ENCODE measurements at places on chromosomes 7 and 10.
A peak's percentile ranks its signal among the peaks of the same experiment; 100 is the strongest.

- DNase-seq = no peak
Observed at GRCh38 chr10:53607691-53608090, 835.1 kb upstream of the MBL2 start.

GRCh38 chr7:94701555-94701973 is 45.6 kb upstream of the SGCE start:
- DNase-seq = peak; percentile 94

- no peak for DNase-seq
Observed at GRCh38 chr10:14826076-14826829, 11.6 kb downstream of the CDNF start.

GRCh38 chr10:3735175-3735574 is 49.8 kb downstream of the KLF6 start:
- no peak for DNase-seq

- DNase-seq = no peak
Observed at GRCh38 chr10:70343312-70343711, 39.1 kb downstream of the LRRC20 start.

GRCh38 chr7:123979876-123980275 is 53.0 kb downstream of the TMEM229A start:
- DNase-seq = no peak

GRCh38 chr10:60309891-60310290 is 79.8 kb downstream of the ANK3 start:
- DNase-seq = no peak

GRCh38 chr7:157505646-157506045 is 168.8 kb downstream of the DNAJB6 start:
- no peak for DNase-seq

DNA sequence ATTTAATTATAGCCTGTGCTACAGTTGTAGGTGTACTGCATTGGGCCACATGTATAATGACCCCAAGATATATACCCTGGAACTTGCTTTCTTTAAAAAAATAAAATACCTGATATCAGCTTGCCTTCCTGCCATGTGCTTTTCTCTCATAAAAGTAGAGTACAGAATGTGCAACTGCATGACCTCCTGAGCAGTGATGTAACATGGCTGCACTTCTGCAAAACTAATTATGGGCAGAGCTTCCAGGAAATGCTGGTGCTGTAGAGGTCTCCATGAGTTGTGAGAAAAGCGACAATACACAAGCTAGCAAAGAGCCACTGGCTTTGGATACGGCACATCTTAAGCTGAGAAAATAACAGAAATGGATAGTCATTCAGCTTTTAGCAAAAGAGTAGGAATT is 6.5 kb upstream of the ERLIN1 start:
- no peak for DNase-seq

- no peak for DNase-seq
Observed at GRCh38 chr7:93150200-93150835, 2.1 kb upstream of the SAMD9L start.

GRCh38 chr10:500876-501275 is 188.6 kb downstream of the DIP2C start:
- DNase-seq = peak; percentile 33

DNA sequence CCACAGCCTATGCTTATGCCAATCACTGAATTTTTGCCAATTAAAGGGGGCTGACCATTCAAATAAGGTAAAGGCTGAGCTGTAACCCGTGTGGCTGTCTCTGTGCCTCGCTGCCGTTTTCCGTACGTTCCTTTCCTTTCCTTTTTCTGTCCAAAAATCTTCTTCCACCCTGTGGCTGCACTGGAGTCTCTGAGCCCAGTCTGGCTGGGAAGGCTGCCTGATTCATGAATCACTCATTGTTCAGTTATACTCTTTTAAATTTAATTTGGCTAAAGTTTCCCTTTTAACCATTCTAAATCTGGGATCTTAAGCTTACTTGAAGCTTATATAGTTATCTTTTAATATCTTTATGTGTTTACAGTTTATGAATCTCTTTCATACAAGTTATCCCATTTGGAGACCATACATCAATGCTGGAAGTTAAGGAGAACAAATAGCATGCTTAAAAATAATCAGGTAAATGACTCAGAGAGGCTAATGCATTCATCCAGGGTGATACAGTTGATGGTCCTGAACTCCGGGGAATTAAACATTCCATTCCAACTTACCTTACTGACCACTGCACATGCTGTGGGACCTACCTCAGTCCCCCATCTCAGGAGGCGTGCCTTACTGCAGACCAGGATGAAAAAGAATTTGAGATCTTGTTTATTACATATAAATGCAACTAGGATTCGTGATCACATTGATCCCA is 385.3 kb upstream of the ADARB2 start:
- no peak for DNase-seq

GRCh38 chr10:22554461-22555182 is 159.8 kb downstream of the PIP4K2A start:
- DNase-seq = no peak

- no peak for DNase-seq
Observed at GRCh38 chr7:26928703-26929347, 64.4 kb upstream of the SKAP2 start.

- no peak for DNase-seq
Observed at GRCh38 chr10:33669904-33670303, 335.4 kb upstream of the NRP1 start.

GRCh38 chr10:27948186-27948585 is 50.7 kb downstream of the ODAD2 start:
- DNase-seq = no peak

DNA sequence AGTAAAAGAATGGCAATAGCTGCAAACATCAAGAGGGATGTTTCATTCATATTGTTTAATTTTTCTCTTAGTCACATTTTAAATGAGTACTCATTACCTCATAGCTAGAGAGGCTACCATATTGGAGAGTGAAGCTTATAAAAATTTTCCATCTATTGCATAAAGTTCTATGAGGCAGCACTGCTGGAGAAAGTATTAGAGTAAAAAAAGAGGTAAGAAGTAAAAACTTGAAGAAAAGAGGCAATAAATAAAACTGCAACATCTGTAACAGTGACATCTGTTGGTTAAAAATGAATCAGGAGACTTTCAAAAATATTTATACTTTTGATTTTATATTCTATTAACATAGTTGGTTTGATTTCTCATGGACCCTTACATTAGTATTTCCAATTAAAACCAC is 284.5 kb upstream of the SEMA3D start:
- no peak for DNase-seq

DNA sequence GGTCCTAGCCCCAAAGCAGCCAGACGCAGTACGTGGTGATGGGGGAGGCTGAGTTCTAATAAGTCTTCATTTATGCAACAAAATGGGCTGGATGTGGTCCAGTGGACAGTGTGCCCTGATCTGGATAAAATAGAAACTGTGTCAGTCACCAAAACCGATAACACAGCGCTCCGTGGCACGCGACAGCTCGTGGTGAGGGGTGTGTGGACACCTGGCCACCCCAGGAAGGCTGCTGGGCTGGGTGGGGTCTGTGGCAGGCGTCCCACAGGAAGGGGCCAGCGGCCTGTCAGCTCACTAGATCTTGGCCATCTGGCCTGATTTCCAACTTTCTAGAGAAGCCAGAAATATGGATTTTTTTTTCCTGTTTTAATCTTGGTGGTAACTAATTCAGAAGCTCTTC is 17.0 kb downstream of the FAM20C start:
- no peak for DNase-seq

DNA sequence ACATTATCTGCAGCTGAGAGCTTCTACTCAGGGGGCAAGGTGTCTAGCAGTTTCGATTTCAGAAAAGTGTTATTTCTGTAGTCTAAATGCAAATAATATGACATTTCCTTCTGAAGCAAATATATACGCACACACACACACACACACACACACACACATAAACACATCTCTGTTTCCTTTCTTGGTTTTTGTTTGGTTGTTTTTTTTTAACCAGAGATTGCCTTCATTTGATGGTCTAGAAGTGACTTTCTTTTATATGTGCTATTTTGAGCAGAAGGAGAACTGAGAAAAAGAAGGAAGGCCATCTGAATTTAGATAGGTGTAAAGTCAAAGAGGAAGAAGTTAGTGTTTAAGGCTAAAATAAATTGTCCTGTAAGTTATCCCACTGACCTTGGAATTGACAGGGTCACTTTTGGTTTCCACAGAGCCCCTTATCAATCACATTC is 142.2 kb downstream of the TRIL start:
- no peak for DNase-seq

DNA sequence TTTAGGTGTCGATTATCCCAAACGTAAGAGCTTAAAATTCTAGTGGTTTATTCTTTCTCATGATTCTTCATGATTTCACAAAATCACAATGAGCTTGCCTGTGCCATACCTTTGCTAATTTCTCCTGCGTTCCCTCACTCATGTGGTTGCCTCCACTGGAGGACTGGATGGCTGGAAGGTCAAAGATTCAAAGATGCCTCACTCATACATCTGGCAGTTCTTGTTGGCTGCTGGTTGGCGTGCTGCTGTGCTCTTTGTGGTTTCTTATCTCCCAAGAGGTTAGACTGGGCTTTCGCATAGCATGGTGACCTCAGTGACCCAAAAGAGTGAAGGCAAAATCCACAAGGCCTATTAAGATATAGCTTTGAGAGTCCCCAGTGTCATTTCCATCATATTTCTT is 877.6 kb upstream of the AUTS2 start:
- no peak for DNase-seq

DNA sequence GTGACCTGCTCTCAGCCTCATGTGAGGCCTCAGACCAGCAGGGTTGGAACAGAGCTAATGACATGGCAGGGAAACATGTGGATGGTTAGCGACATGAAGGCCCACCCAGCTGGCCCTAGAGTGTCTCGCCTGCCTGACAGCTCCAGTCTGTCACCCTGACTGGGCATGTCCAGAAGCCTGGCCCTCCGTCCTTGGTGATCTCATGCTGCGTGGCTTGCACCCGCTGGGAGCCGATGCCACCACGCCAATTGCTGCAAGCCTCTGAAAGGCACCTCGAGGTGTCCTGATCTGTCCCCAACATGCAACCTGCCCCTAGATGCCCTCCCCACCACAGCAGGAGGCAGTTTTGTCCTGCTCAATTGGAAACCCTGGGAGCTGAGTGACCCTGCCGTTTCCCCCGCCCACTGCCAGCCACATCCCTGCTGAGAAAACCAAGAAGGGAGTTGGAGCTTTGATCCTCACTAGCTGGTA is 27.8 kb upstream of the RET start:
- DNase-seq = no peak

DNA sequence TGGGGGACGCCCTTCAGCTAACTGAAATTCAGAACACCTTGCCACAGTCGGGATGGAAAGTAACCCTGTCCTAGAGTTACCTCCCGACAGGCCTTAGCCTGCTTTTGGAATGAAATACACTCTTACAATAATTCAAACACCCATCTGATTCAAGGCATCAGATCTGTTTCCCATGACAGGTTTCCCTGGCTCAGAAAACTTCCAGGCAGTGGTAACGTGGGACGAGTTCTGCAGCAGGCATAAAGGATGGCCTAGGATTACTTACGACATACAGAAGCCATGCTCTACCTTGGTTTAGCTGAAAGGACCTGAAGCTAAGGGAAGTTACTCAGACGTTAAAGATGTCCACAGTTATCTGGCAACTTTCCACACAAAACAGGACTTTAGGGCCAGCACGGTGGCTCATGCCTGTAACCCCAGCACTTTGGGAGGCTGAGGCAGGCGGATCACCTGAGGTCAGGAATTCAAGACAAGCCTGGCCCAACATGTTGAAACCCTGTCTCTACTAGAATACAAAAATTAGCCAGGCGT is 5.0 kb downstream of the PAXIP1 start:
- DNase-seq = no peak

- DNase-seq = no peak
Observed at GRCh38 chr7:98737176-98737575, 120.1 kb downstream of the NPTX2 start.

DNA sequence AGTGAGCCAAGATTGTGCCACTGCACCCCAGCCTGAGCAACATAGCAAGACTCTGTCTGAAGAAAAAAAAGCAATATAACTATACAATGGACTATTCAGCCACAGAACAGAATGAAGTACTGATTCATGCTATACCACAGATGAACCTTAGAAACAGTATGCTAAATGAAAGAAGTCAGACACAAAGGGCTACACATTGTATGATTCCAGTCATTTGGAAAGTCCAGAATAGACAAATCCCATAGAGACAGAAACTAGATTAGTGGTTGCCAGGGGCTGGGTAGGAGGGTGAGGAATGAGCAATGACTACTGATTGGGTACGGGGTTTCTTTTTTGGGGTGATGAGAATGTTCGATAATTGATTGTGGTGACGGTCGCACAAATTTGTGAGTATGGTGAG is 9.6 kb upstream of the CFAP70 start:
- no peak for DNase-seq

All from lung microvascular endothelial cell (primary cell).